ENCODE measurements at places on chromosomes 6 and 20.

GRCh38 chr20:60999250-60999649 lies 252.8 kb upstream of the CDH4 start:
- no peak for DNase-seq

DNA sequence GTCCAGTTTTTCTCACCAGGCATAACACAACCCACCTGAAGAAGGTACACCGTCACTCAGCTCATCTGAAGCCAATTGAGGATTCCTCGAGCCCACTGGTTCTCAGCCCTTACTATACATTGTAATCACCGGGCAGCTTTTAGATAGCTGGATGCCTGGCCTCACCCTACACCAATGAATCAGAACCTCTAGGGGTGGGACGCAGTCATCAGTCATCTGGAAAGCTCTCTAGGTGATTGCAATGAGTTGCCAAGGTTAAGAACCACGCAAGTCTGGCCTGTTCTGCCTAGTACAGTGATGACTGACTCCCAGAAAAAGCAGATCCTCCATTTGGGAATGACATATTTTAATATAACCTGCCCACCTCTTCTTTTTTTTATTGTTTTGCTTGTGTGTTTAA lies 41.1 kb downstream of the MC3R start:
- DNase-seq, result no peak

DNA sequence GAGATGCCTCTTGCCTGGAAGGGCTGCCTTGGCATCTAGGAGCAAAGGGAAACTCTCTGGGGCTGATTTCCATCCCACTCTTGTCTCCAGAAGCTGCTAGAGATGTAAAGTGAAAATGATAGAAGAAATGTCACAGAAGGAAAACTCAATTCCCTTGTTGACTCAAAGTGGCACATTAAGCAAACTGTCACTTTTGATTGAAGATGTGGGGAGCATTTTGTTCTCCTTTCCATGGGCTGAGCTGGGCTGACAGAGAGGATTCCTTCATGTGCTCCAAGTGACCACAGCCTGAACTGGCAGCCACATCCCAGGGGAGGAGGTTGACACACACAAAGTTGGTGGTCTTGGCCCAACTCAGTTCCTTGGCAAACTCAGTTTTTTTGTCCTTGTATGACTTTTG lies 9.8 kb downstream of the GPR31 start:
- no peak for DNase-seq

DNA sequence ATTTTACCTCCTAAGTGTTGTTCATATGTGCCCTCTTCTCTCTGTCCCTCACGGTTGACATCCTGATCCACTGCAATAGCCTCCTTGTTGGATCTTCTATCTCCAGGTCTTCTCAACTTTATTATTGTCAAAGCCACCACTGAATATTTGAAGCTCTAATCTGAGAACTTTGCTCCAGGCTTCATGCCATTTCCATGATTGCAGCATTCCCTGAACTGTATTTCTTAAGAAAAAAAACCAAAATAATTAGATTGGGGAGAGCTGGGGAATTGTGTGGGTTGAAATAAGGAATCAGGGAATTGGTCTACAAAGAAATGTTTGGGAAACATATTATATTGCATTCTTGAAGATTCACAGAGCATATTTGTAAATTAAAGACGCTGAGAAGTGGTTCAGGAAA lies 2.5 kb upstream of the STX7 start:
- DNase-seq, result no peak

DNA sequence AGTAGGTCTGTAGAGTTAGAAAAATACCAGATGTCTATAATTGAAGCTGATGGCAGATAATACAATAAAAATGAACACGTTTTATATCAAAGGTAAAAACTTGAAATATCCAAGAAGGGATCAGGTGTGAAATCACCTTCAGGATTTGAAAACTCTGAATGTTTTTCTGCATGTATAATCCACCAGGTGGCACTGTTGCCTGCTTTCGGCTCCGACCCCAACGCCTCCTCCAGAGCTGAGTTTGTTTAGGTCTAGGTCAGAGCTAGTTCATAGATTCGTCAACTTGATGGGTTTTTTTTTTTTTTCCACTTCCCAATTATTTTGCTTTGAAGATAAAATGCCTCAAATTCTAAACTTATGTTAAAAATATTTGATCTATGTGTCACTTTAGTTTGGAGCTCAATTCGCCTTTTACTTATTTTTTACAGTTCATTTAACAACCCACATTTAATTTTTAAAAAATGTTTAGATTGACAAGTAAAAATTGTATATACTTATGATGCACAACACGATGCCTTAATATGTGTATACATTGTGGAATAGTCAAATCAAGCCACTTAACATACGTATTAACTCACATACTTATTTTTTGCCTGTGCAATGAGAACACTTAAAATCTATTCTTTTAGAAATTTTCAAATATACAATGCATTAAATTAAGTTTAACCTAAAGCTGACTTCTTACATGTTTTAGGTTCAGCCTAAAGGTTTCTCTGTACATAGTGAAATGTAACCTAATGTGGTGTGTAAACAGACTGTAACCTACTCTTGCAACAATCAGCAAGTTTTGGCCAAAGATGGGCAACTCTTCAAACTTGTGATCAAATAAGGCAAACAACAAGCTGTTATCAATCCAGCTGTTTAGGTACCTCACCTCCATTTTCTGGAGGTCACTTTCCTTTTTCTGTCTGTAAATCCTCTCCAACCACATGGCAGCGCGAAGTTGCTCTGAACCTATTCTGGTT lies 39.4 kb upstream of the ENPP4 start:
- DNase-seq, result peak; percentile 52

- no peak for DNase-seq
Observed at GRCh38 chr6:139608466-139609261, 234.2 kb upstream of the CITED2 start.

DNA sequence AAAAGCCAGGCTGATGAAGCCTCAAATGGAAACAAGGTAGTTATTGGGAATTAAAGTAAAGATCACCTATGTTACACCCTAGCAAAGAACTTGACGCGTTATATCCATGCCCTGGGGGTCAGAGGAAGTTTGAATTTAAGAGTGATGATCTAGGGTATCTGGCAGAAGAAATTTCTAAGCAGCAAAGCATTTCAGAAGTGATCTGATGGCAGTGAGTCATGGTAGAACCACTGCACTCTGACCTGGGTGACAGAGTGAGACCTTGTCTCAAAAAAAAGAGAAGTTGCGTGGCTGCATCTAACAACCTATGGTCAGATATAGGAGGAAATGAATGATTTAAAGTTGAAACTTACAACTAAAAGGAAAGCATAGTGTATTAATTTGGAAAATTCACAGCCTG lies 45.2 kb downstream of the SCP2D1 start:
- DNase-seq, result no peak

- DNase-seq, result no peak
Observed at GRCh38 chr6:159053781-159054398, 9.1 kb upstream of the TAGAP start.

DNA sequence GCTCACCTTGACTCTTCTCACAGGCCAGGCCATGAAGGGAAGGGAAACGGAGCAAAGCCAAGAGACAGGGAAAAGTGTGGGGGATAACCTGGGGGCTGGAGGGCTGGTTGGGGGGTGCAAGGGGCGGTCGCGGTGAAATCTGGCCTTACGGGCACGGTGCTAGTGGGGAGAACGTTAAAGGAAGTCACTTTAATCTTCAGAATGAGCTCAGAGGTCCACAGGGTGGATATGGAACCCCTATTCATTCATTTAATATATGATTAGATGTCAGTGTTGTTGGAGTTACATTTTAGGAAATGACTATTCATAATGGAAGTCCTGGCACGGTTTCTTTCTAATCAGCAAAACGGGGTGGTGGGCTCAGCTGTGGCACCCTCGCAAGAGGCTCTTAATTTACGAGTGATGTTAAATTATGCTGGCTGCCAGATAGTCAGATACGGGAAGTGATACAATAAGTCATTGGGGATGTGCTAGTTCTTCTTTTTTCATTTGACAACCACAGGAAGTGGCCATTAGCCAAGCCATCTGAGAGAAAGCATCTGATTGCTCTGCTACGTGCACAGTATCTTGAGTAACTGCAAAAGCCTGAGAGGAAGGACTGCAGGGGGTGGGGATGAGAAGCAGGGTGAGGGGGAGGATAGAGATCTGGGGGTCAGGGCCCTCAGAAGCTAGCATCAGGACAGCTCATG lies 253.0 kb downstream of the QKI start:
- DNase-seq, result no peak

GRCh38 chr6:25275436-25275835 lies 3.7 kb upstream of the CARMIL1 start:
- DNase-seq, result no peak

GRCh38 chr6:19434065-19434464 lies 403.1 kb upstream of the ID4 start:
- no peak for DNase-seq

GRCh38 chr6:1856381-1856780 lies 246.7 kb downstream of the FOXC1 start:
- DNase-seq, result no peak

- no peak for DNase-seq
Observed at GRCh38 chr6:138107752-138108592, 753 bp upstream of the PERP start.

GRCh38 chr6:4225161-4225872 lies 89.9 kb upstream of the ECI2 start:
- DNase-seq, result no peak

GRCh38 chr20:8154638-8155037 lies 22.6 kb downstream of the PLCB1 start:
- DNase-seq, result no peak

DNA sequence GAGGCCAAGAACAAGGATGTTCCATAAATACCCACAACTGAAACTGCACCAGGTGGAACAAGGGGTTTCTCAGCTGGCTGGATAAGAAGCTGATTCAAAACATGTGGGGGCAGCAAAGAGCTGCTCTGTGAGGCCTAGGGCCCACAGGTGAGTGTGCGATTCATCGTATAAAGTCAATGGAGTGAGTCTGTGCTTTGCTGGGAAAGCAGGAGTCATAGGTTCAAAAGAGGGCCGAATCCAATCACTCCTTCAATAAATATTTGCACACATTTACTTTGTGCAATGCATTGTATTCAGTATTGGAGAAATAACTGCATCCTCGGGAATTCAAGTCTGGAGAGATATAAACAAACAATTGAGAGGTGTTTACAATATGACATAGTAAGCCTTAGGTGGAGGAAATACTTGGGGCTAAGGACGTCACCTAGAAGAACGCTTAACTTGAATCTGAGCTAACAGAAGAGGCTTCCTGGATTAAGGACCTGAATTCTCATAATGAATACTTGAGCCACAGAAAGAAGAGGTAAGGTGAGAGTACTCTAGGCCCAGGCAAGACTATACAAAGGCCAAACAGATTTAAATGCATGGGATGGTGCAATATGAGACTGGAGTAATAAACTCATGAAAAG lies 83.7 kb upstream of the TMEM30A start:
- DNase-seq, result no peak

DNA sequence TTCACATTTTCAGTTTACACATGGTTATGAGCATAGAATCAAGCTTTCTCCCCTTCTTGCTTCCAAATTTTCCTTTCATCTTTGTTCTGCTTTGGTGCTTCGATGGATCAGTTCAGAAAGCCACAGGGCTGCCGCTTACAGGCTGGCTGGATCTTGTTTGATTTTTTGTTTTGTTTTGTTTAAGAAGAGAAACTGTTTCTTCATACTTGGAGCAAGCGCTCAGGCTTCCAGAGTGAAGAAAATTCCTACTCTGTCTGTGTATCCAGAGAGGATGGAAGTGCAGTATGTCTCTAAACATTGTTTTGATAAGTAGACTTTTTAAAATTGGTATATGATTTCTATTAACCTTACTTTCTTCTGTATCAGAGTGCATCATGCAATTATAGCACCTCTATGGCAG lies 66.9 kb downstream of the ARID1B start:
- DNase-seq, result no peak

DNA sequence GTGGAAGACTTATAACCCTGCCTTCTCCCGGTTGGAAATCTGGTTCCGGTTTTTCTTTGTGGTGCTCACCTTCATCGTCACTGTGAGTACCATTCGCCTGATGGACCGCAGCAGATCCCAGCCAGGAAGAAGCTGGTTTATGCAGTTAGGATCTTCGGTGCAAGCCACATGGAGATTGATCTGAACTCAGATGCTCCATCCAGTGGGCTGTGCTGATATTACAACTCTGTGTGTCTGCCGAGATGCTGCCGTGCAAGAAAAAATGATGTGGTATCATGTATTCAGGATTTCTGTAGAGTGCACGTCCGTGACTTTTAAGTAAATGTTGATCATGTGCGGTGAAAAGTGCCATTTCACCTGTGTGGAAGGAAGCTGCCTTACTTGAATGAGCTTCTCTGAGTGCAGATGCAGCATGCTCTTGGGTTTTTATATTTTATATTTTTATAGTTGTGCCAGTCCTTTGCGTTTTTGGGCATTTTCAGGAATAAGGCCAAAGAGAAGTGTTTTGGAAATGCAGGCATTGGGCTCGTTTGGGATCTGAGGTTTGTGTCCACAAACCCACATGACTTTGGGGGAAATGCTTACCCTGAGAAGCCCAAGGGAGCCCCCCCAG lies 39.2 kb downstream of the DYNLT1 start:
- peak; percentile 56 for DNase-seq

- no peak for DNase-seq
Observed at GRCh38 chr20:10239954-10240353, 21.3 kb downstream of the SNAP25 start.

- DNase-seq, result no peak
Observed at GRCh38 chr6:51855310-51856082, 231.9 kb downstream of the PKHD1 start.

DNA sequence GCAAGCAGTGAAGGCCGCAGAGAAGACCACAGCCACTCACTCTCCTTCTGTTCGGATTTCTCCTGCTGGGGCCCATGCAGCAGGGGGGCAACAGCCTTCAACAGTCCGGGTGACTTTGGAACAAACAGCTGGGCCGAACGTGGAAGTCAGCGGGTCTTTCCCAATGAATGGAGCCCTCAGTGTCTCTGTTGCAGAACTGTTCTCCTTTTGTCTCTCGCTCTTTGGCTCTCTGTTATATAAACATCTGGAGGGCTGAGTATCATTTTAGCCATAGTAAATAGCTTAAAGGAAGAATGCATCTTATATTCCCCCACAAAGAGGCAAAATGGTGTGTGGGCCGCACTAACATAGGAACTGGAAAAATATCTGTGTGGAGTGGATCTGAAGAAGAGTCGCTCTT lies 136.7 kb upstream of the RALGAPA2 start:
- DNase-seq, result no peak

GRCh38 chr20:62500237-62500864 lies 24.6 kb upstream of the GATA5 start:
- DNase-seq, result peak; percentile 82

DNA sequence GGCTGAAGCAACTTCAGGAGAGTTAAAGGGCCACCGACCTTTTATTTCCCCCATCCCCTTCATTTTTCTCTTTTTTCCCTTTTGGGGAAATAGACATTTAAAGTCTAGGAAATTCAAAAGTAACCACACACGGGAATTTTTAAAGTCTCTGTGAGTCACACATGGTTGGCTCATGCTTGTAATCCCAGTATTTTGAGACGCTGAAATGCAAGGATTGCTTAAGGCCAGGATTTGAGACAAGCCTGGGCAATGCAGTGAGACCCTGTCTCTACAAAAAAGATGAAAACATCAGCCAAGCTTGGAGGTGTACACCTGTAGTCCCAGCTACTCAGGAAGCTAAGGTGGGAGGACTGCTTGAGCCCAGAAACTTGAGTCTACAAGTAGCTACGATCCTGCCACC lies 34.2 kb downstream of the KATNA1 start:
- DNase-seq, result no peak

GRCh38 chr6:109039795-109040194 lies 54.9 kb downstream of the SESN1 start:
- no peak for DNase-seq

GRCh38 chr6:122610690-122611455 lies 668 bp downstream of the PKIB start:
- DNase-seq, result peak; percentile 19
